ENCODE measurements at places on chromosomes 4 and X.

GRCh38 chr4:161656594-161656993, 507.2 kb downstream of the FSTL5 start:
- DNase-seq: no peak

DNA sequence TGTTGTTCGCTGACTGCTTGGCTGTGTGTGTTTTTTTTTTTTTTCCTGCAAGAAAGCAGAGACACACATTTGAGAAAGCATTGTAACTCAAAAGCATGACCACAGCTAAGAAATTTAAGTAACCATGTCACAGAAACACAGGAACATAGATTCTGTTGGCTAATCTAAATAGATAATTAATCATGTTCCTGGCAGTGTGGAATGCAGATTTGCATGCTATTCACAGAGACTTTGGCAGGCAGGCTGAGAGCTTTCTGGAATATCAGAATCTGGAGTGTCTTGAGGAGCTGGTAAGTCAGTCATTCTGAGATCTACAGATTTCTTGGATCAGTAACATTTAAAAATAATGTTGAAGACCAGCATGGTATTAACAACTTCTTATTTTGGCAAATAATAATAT, 33.2 kb upstream of the SMS start:
- no peak for DNase-seq

GRCh38 chrX:50920132-50920531, 9.6 kb downstream of the BMP15 start:
- DNase-seq: peak; percentile 23

GRCh38 chr4:140195806-140196205, 41.8 kb upstream of the MAML3 start:
- no peak for DNase-seq

GRCh38 chr4:16609170-16609758, 289.2 kb downstream of the LDB2 start:
- DNase-seq: no peak

Measured in mammary epithelial cell (primary cell).